ENCODE measurements at places on chromosomes 16 and 17. TPM values are rescaled to one million over a fixed set of nuclear protein-coding genes. Genes with fewer than 3 reads are reported as not detected.

GPR179 gene
- total RNA-seq, result 0.10 TPM

EFCAB5 gene
- 2.3 TPM for total RNA-seq

PSMC3IP gene
- 10.4 TPM for total RNA-seq

SAMD14 gene
- 0.78 TPM for total RNA-seq

C1QTNF8 gene
- total RNA-seq, result not detected

PTX4 gene
- total RNA-seq, result 0.22 TPM
